ENCODE measurements at places on chromosomes 1 and 21. TPM values are rescaled to one million over a fixed set of nuclear protein-coding genes. Genes with fewer than 3 reads are reported as not detected.

DNA sequence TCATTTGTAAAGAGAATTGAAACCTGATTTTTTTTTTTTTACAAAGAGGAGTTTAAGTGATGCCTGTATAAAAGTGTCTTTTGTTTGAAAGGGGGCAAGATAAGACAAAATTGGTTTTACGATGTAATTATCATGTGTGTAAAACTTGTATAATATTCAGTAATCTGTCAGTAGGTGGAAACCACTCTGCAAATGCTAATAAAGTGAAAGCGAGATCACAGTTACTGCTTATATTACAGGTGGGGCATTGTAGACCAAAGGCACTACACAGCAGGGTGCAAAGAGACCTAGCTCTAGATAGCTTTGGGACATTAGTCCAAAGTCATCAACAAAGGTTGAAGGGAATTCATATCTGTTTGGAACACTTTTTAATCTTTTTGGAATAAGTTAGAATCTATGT, 174.2 kb downstream of the LHX8 start:
- H3K4me1 ChIP-seq = peaks cover 3% of the 10 kb centered on the region
- no peaks in the 10 kb centered on the region for H3K27me3 ChIP-seq
- no peak for DNase-seq
- no peak overlapping the region for H3K4me3 ChIP-seq
- no peaks in the 10 kb centered on the region for H3K36me3 ChIP-seq
- H3K27ac ChIP-seq = no peak overlapping the region

DNA sequence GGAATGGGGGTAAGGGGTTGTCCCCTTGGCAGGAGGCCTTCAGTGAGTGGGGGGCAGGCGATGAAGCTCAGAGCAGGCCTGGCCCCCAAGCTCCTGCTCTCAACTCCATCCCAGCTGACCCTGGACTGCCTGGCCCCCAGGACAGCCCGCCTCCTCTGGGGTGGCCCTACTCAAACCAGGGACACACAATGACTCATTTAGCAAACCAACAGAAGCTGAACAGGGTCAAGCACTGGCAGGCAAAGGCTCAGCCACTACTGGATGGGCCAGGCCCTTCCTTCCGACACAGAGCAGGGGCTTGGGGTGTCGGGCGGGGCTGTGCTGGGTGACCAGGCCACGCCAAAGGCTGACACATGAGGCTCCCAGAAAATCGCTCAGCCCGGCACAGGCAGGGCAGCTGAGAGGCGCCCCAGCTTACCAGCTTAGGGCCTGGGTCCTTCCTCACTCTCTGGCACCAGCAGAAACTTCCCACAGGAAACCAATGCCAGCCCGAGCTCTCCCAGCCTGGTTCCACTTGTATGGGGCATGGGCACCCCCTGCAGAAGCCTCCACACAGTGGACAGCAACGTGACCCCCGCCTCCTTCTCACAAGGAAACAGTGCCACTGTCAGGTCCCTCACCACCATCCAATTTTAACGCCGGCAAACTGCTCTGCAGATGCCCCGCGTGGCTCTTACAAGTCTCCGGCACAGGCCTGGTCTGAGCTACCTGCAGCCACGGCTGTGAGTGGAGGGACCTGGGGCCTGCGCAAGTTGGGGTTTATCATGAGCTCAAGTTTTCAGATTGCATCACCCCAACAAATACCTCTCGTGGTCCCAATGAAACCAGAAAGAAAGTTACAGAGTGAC, 114.3 kb downstream of the NPHP4 start:
- H3K4me1 ChIP-seq = no peaks in the 10 kb centered on the region
- H3K27ac ChIP-seq = no peak overlapping the region
- peaks cover 13% of the 10 kb centered on the region for H3K36me3 ChIP-seq
- no peak overlapping the region for H3K4me3 ChIP-seq

GRCh38 chr1:57986432-57986831, 560.1 kb downstream of the OMA1 start:
- H3K4me1 ChIP-seq = no peaks in the 10 kb centered on the region
- DNase-seq = no peak
- peaks cover 3% of the 10 kb centered on the region for H3K27me3 ChIP-seq

ASCL5 gene
- 0.26 TPM for total RNA-seq

GRCh38 chr1:2526824-2527555, 594 bp upstream of the PANK4 start:
- H3K27ac ChIP-seq = no peak overlapping the region
- H3K4me1 ChIP-seq = peaks cover 15% of the 10 kb centered on the region
- H3K4me3 ChIP-seq = peak overlapping the region; percentile 33
- H3K27me3 ChIP-seq = peaks cover 22% of the 10 kb centered on the region
- no peak for DNase-seq

- H3K4me1 ChIP-seq = peaks cover 48% of the 10 kb centered on the region
- no peak overlapping the region for H3K4me3 ChIP-seq
- H3K27ac ChIP-seq = no peak overlapping the region
- H3K36me3 ChIP-seq = peaks cover 23% of the 10 kb centered on the region
- H3K27me3 ChIP-seq = peaks cover 2% of the 10 kb centered on the region
Observed at GRCh38 chr1:110340207-110340468, 961 bp downstream of the RBM15 start.

GRCh38 chr1:155321639-155322503, 1.2 kb downstream of the RUSC1 start:
- peak overlapping the region; percentile 70 for H3K4me3 ChIP-seq
- H3K27me3 ChIP-seq = no peaks in the 10 kb centered on the region
- peaks cover 27% of the 10 kb centered on the region for H3K4me1 ChIP-seq
- peaks cover 7% of the 10 kb centered on the region for H3K36me3 ChIP-seq

- no peaks in the 10 kb centered on the region for H3K36me3 ChIP-seq
- H3K27ac ChIP-seq = no peak overlapping the region
- no peaks in the 10 kb centered on the region for H3K4me1 ChIP-seq
- no peak for DNase-seq
- H3K27me3 ChIP-seq = no peaks in the 10 kb centered on the region
- no peak overlapping the region for H3K4me3 ChIP-seq
Observed at GRCh38 chr1:67085326-67085725, 31.4 kb upstream of the SLC35D1 start.

GRCh38 chr1:117658676-117659075, 52.8 kb downstream of the TENT5C start:
- H3K27me3 ChIP-seq = peaks cover 12% of the 10 kb centered on the region
- H3K4me1 ChIP-seq = peaks cover 12% of the 10 kb centered on the region
- H3K4me3 ChIP-seq = no peak overlapping the region
- no peak for DNase-seq

GRCh38 chr1:244974106-244974505, 109.8 kb upstream of the HNRNPU start:
- no peaks in the 10 kb centered on the region for H3K27me3 ChIP-seq
- H3K36me3 ChIP-seq = peaks cover 9% of the 10 kb centered on the region
- H3K4me3 ChIP-seq = no peak overlapping the region
- H3K4me1 ChIP-seq = peaks cover 11% of the 10 kb centered on the region

POU2F1 gene
- 36.1 TPM for total RNA-seq

U2AF1 gene
- total RNA-seq = 41.1 TPM

- H3K36me3 ChIP-seq = no peaks in the 10 kb centered on the region
- no peaks in the 10 kb centered on the region for H3K4me1 ChIP-seq
- H3K4me3 ChIP-seq = no peak overlapping the region
- no peak for DNase-seq
Observed at GRCh38 chr1:234592240-234592639, 17.7 kb downstream of the IRF2BP2 start.

- DNase-seq = peak; percentile 49
- peaks cover 65% of the 10 kb centered on the region for H3K27me3 ChIP-seq
- no peaks in the 10 kb centered on the region for H3K36me3 ChIP-seq
- H3K27ac ChIP-seq = peak within 1 kb of the TSS; percentile 89
Observed at GRCh38 chr1:67832737-67833601, at the start of gene GNG12. GNG12 (minus strand) TSS chr1:67833467; CDS start chr1:67707686, 125,781 bp downstream.

DNA sequence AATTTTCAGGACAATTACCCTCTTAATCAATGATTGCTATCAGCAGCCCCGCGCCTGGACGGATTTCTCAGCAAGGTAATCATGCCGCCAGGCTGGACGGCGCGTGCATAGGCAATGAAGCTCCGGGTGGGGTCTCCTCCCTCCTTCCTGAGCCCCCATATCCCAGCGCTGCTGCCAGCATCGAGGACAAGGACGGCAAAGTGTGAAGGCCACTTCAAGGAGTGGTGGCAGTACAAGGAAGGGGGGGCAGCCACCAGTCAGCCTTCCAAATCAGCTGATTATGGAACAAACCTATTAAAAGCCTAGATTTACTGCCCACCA, 51.1 kb downstream of the DMAP1 start:
- H3K27me3 ChIP-seq = no peaks in the 10 kb centered on the region
- no peak for DNase-seq
- H3K4me3 ChIP-seq = no peak overlapping the region
- no peak overlapping the region for H3K27ac ChIP-seq

DNA sequence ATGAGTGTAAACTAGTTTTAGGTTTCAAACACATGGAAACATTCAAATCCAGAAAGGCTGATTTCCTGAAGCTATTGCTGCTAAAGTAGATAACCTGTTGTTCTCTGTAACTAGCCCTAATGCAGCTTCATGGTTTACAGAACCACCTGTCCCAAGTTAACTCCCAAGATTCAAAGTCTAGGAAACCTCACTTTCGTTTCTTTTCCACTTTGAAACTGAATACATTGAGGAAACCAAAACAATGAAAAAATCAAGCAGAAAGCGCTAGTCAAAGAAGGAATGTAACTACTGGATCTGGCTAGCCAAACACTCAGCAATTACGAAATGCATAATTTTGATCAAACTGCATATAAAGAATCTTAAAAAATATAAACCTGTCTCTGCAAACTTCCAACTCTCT, 17.8 kb downstream of the SLC16A1 start:
- H3K27me3 ChIP-seq = no peaks in the 10 kb centered on the region
- H3K36me3 ChIP-seq = peaks cover 4% of the 10 kb centered on the region
- no peak overlapping the region for H3K4me3 ChIP-seq
- H3K27ac ChIP-seq = no peak overlapping the region

OR2L3 gene
- total RNA-seq = not detected

DNA sequence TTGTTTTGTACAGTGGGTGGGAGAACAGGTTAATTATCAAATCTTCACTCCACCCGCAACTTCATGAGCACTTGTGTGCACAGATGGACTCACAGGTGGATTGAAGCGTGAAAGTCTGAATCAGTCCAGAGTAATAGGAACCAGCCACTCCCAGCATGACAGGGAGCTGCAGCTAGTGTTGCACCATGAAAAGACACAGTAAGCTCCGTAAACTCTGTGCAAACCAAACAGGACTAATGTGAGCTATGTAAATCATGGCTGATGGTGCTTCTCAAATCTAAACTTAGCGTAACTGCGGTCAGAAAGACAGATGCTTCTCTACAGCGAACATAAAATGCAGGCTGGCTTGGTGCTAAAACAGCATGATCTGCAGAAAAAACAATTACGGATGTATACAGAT, 114.4 kb downstream of the CENPF start:
- H3K4me3 ChIP-seq = no peak overlapping the region
- H3K27ac ChIP-seq = no peak overlapping the region
- H3K27me3 ChIP-seq = peaks cover 12% of the 10 kb centered on the region

DNA sequence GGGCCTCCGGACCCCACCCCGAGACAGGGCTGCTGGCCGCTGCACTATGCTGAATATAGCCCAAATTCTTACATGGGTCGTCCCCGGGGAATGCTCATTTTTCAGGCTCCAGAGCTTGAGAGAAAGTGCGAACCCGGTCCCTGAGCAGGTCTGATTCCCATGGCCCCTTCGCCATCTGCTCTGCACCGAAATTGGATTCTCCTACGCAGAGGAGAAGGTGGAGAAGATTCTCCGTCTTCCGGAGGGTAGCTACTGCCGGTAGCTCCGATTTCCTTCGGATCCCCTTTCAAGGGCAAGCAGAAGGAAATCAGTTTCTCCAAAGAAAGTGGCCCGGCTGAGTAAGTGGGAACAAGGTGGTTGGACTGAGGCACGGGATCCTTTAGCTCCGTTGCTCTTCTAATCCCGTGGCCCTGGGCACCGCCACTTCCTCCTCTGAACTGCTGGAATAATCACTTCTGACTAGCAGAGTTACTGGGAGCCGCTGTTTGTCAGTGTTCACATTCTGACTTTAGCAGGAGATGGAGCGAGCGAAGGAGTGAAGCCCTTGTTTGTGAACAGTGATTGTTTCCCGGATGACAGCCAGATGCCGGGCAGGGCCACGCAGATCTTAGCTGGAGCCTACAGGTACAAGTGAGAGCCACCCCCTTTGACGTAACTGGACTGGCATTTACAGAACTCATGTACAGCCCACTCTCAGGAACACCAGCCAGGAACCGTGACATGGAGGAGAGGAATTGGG, 1.1 kb upstream of the ZNF496 start:
- H3K27ac ChIP-seq = peak overlapping the region; percentile 90
- no peaks in the 10 kb centered on the region for H3K27me3 ChIP-seq
- peaks cover 12% of the 10 kb centered on the region for H3K36me3 ChIP-seq
- peak overlapping the region; percentile 82 for H3K4me3 ChIP-seq
- DNase-seq = no peak

DNA sequence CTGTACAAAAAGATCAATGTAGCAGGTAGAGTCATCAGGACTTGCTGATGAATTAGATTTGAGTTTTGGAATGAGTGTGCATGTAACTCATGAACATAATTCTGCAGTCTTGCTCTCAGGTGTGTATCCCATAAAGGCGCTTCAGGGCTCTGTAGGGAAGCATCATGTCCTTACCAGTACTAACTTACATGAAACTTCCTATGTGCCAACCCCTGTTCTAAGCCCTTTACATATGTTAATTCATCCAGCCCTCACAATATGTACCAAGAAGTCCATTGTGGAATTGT, 2.1 kb upstream of the FCRLB start:
- peaks cover 36% of the 10 kb centered on the region for H3K27me3 ChIP-seq
- H3K4me1 ChIP-seq = peaks cover 4% of the 10 kb centered on the region
- no peak for DNase-seq
- H3K27ac ChIP-seq = no peak overlapping the region

GRCh38 chr1:93687542-93687941, 5.9 kb upstream of the BCAR3 start:
- DNase-seq = no peak
- H3K4me3 ChIP-seq = no peak overlapping the region
- H3K27me3 ChIP-seq = peaks cover 24% of the 10 kb centered on the region
- H3K4me1 ChIP-seq = no peaks in the 10 kb centered on the region

GRCh38 chr1:231039161-231040018, 664 bp downstream of the FAM89A start:
- peak overlapping the region; percentile 81 for H3K4me3 ChIP-seq
- peaks cover 4% of the 10 kb centered on the region for H3K36me3 ChIP-seq
- no peaks in the 10 kb centered on the region for H3K27me3 ChIP-seq
- peak; percentile 25 for DNase-seq

DNA sequence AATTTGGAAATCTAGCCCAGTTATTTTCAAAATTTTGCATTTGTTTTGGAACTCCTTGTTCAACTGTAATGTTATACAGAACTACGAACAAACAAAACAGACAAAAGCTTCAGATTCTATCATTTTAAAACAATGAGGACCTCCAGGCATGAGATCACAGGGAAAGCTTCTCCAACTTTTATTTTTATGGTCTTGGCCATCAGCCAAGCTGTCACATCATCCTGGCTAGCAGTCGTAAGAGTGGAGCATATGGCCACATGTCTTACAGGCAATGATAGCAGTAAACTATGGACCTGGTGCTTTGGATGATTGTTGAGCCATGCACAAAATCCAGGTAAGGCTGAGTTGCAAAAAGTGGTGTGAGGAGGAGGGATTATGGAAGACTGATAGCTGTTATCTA, 299.6 kb downstream of the LMX1A start:
- H3K36me3 ChIP-seq = no peaks in the 10 kb centered on the region
- H3K4me1 ChIP-seq = no peaks in the 10 kb centered on the region
- H3K27ac ChIP-seq = no peak overlapping the region
- no peak for DNase-seq
- no peak overlapping the region for H3K4me3 ChIP-seq
